ENCODE measurements at places on chromosomes 2 and 18.

GRCh38 chr2:14642499-14642898 is 10.0 kb downstream of the LRATD1 start:
- no peak for DNase-seq

GRCh38 chr2:218074031-218074430 is 5.0 kb downstream of the RUFY4 start:
- no peak for DNase-seq

DNA sequence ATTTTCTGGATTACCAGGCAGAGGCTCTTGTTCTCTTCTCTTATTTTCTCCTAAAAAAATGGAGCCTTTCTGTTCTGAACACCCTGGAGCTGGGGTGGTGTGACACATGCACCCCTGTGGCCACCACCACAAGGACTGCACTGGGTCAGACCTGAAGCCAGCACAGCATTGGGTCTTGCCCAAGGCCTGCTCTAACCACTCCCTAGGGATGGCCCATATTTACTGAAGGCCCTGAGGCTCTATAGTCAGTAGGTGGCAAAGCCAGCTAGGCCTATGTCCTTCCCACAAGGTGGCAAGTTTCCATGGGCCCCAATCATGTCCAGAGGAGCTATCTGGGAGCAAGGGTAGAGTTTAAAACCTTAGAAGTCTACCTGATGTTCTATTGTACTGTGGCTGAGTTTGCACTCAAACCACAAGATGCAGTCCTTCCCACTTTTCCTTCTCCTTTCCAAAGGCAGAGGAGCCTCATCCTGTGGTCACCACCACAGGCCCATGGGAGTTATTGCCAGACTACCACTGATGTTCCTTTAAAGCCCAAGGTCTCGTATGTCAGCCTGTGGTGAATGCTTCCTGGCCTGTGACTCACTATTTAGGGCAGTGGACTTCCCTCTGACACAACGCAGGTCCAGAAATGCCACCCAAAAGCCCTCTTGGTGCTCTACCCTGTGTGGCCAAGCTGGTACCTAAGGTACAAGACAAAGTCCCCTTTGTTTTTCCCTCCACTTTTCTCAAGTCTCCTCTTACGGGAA is 15.0 kb upstream of the FMNL2 start:
- DNase-seq = no peak

GRCh38 chr2:161824226-161824625 is 200.0 kb downstream of the SLC4A10 start:
- DNase-seq = no peak

DNA sequence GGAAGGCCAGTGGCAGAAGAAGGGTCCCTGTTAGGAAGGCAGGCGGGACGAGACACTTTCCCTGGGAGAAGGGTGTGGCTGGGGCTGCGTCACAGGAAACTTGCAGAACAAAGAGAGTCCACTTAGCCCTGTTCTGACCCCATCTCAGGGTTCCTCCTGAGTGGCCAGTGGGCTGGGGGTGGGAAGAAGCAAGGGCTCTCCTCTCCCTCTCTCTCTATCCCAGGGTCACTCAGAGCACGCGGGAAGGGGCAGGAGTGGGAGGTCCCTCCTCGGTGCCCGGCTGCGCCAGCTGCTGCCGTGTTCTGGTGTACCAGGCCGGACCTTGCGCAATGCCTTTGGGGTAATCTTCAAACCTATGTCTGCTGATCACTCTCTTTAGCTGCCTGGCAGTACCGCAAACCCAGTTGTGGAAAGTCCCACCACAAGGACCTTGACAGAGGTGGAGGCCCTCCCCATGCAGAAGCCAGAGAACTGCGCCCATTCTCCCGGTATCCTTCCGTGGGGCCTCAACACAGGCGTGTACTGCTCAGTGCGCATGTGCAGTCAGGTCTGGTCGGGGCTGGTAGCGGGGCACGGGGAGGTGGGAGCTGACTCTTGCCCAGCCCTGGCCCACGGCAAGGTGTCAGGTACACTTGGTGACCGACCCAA is 47.8 kb upstream of the ST3GAL5 start:
- DNase-seq = no peak

DNA sequence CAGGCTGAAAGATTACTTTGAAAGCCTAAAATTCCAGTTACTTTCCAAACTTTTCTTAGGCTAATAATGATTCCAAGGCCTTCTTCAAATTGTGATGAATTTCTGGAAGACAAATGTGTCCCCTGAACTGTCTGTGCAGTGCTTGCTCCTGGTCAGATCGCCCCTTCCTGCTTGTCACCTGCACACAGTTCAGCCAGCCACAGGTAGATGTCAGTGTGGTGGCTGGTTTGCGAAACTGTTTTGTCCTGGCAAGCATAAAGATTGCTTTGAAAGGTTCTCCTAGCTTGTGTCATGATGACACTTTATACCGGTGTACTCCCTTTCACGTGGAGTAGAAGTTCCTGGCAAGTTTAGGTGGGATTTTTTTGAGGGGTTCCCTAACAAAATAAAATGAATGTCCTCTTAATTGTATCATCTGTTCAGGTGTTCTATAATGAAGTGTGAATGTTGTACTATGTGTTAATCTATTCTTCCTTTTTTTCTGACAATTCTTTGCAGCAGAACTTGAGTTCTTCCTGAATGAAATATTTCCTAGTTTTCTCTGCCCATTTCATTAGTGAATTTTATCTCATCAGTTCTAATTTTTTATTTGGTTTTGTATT is 298.8 kb downstream of the ZNF407 start:
- no peak for DNase-seq

DNA sequence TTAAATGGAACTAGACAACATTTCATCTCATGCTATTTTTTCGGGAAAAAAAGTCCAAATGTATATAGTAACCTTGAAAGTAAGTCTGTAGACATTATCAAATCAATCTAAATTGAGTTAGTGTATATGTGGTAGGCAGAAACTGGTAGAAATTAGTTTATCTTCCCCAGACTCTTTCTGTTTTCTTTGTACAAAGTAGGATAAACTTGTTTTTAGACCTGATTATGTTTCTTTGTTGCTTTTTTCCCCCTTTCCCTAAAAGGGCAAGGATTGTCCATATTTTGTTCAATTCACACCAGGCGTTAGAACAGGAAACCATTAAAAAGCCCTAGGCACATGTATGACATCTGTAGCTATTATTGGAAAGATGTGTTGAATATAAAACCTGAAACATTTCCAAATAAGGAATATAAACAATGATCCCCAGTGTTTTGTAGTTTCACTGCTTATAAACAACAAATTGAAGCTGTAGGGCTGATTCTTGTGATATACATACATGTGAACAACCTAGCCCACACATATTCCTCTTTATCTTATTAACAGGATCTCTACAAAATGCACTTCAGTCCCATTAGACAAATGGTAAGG is 528.3 kb downstream of the PARD3B start:
- DNase-seq = no peak

DNA sequence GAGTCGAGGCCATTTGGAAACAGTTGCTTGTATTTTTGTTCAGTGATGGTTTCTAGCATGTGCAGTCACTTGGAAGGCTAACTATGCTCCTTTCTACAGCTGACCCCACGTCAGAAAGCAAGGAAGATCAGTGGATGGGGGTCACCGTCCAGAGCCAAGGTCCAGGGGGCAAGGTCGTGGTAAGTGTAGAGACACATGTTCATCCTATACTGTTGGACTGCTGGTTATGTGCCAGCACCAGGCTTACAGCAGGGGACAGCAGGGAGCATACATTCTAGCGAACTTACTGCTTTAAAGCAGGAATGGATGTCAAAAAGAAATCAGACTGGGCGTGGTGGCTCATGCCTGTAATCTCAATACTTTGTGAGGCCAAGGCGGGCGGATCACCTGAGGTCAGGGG is 40.0 kb downstream of the ITGA6 start:
- no peak for DNase-seq

DNA sequence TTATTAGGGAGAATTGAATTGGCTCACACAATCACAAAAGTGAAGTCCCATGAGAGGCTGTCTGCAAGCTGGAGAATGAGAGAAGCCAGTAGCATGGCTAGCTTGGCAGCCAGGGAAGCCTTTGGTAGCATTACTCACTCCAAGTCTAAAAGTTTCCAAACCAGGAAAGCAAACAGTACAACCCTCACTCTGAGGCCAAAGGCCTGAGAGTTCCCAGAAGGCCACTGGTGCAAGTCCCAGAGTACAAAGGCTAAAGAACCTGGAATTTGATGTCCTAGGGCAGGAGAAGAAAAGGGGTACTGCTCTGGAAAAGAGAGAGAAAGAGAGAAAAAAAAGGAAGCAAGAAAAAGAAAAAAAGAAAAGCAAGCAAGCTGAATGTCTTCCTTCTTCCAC is 318.2 kb downstream of the RND3 start:
- DNase-seq = no peak

GRCh38 chr2:200378652-200379290 is 72.3 kb downstream of the SPATS2L start:
- no peak for DNase-seq

- peak; percentile 31 for DNase-seq
Observed at GRCh38 chr2:60555066-60555782, 1.8 kb upstream of the BCL11A start.
